ENCODE measurements at places on chromosomes 12 and 14.

- DNase-seq, result no peak
Observed at GRCh38 chr14:105375635-105376057, 22.7 kb upstream of the TEX22 start.

GRCh38 chr14:23299986-23300686, 2.5 kb downstream of the PPP1R3E start:
- no peak for DNase-seq

DNA sequence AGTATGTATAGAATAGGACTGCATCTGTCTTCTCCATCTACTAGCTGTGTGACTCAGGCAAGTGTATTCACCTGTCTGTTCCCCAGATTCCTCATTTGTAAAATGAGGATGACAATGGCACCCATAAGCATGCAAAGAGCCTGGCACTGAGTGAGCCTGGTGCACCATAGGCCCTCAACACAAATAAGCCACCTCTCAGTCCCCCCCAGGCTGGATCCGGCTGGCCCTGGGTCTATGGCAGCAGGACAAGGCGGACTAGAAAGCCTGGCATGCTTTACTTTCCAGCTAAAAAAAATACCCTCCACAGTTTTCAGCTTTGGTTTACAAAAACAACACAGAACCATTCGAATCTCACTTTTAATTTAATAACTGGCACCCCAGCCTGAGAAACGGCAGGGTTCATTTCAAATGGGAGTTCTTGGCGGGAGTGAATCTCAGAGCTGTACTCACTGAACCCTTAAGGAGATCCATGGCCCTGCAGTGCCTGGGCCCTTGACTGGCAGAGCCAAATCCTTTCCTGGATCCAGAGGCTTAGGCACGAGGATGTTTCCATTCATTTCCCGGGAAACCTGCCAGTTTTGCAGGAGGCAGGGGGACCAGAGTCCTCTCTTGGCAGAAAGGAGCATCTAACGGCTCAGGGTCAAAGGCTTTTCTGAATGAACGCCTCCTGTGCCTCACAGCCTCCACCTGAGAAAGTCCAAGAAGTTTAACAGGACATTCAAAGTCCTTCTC, 17.7 kb downstream of the SYNE3 start:
- DNase-seq, result no peak

- DNase-seq, result no peak
Observed at GRCh38 chr14:60710494-60710893, 13.7 kb downstream of the SIX4 start.

GRCh38 chr12:89833337-89834252, 125.0 kb upstream of the ATP2B1 start:
- no peak for DNase-seq

GRCh38 chr14:46574221-46574977, 77.2 kb downstream of the RPL10L start:
- DNase-seq, result no peak

Measured in ascending aorta (tissue), 2 donors.